ENCODE measurements at places on chromosomes 13 and 19.

DNA sequence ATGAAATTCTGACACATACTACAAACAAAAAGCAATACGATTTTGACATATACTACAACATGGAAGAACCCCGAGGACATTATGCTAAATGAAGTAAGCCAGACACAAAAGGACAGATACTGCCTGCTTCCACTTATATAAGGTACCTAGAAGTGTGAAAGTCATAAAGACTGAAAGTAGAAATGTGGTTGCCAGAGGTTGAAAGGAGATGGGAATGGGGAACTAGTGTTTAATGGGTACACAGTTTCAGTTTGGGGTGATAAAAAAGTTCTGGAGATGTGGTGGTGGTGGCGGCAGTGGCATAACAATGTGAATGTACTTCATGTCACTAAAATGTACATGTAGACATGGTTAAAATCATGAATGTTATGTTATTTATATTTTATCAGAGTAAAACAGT is 12.1 kb upstream of the NDFIP2 start:
- DNase-seq, result no peak

- DNase-seq, result no peak
Measured at GRCh38 chr13:33727297-33728083, 90.5 kb upstream of the RFC3 start.

- no peak for DNase-seq
Measured at GRCh38 chr19:46134527-46134926, 10.0 kb upstream of the IGFL3 start.

DNA sequence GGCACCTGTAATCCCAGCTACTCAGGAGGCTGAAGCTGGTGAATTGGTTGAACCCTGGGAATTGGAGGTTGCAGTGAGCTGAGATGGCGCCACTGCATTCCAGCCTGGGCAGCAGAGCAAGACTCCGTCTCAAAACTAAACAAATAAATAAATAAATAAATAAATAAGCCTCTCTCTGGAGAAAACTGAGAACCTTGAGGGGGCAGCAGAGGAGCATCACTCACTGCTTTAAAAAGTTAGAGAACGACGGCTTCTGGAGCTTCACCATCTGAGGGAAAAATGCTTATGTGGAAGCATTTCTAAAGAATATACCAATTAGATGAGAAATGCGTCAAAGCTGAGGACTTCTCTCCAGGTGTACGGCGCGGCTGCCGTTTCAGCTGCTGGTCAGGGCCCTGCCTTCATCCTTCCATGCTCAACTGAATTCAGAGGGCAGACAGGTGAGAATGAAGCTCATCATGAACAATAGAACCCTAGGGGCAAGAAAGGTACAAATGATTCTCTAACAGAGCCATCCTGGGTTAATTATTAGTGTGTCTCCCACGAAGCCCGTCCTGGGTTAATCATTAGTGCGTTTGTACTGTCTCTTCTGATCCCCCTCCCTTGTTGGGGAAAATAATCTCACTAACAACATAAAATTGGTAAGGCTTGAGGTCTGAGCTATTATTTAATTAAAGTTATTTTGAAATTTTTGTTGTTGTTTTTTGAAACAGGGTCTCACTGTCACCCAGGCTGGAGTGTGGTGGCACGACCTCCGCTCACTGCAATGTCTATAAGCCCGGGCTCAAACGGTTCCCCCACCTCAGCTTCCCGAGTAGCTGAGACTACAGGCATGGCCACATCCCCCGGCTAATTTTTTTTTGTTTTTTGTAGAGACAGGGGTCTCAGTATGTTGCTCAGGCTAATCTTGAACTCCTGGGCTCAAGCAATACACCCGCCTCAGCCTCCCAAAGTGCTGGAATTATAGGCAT is 80.1 kb downstream of the IPO5 start:
- peak; percentile 51 for DNase-seq

DNA sequence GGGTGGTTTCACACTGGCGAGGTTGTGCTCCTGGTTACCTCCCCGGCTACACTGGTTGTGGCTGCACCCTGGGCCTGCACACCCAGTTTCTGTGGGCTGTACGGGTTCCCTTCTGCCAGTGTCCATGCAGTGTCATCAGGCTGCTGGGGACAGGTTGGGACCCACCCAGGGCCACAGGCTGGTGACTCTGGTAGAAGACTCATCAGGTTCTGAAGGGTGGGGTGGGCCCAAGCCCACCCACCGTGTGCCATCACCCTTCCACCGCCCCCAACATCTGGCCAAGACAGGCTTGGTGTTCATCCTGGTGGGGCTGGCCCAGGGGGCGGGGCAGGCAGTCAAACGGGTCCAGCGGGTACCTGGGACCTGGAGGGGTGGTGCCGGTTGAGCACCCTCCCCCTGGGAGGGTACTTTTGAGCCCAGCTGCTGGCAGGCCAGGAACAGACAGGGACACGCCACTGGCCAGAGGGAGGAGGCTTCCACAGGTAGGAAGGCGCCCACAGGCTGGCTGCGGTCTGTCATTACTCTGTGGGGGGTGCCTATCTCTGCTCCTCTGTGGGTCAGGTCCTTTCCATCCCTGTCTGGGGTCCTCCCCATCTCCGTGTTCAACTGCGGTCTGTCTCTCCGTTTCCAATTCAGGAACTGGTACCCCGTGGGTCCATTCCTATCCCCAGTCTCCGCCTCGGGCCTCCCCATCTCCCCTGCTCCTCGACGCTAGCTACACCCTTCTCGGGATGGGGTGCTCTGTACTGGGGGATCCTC is at the start of gene RNF225:
RNF225 (plus strand) TSS at position 437 of the 759 bp plus-strand sequence. CDS start 434 bp downstream, outside the sequence.
- no peak for DNase-seq

DNA sequence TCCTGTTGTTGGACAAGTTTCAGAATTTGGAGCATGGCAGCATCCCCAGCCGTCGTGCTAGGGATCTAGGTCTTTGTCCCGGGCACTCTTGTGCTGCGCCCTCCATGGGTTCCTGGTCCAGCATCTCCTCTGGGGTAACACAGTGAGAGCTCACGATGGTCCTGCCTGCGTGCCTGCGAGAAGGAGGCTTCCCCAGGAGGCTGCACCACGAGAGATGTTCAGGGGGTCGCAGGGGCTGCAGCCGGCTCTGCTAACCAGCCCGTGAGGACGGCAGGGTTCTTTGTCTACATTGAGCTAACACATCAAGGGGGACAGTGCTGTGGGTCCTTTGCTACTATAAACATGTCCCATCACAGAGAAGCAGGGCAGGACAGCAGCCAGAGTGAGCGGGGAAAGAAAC is 103.9 kb upstream of the SOX1 start:
- no peak for DNase-seq
